ENCODE measurements at places on chromosomes 6 and 20.

DNA sequence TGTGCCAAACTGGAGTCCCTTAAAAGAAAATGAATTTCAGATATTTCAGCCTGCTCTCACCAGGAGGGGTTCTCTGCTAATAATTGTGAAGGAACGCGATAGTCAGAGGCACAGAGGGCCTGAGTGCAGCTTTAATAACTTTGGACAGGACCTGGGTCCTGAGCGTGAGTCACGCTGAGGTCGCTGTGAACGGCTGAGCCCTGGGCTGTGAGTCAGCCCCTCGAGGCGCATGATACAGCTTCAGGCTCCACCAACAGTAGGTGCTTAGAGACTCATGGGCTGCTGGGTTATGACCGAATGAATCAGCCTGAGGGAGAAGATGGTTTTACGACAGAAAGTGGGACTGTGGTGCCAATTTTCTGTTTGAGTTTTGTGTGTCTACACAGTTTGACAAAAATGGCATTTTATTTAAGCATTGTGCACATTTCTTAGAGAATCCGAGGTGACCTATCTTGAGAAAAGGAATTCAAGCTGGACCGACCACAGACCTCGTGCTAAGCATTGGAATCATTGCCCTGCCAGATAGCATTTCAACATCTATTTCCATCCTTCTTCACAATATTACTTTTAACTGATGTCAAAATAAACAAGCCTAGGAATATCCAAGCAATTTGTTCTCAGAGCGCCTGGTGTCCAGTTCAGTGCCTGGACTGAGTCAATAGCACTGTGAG is 183.0 kb downstream of the THBS2 start:
- DNase-seq = no peak

DNA sequence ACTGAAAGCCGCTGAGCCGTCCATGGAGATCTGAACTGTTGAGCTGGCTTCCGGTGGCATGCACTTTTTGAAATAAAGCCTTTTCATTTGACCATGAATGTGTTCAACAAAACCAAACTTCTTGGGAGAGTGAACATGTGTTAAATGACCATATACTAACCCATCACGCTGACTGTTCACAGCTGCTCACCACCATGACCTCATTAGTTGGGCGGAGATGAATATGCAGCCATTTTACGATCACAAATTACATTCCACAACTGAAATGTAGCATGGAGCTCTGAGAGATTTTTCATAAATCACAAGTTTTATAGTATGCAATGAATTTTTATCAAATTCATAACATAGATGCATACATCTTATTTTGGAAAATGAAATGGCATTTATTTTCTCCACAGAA is 4.2 kb downstream of the RAMACL start:
- no peak for DNase-seq

- no peak for DNase-seq
These were observed 103.2 kb upstream of the FOXP4 start for GRCh38 chr6:41442800-41443501.

DNA sequence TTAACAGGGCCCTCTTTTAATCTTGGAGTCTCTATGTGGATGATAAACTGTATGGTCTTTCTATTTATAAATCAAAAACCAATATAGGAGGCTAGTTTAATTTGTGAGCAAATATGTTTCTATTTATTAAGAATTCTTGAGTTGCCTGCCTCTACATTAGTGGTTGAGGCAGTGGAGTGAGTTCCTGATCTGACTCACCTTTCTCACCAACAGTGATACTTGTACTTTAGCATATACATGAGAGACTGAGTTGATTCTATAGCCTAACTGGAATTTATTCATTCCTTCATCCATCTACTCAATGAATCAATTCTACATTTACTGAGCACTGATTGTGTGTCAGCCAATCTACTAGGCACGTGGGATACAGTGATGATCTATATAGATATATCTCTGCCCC is 126.9 kb downstream of the TRMT11 start:
- no peak for DNase-seq

- DNase-seq = no peak
These were observed 40.8 kb upstream of the TMEM244 start for GRCh38 chr6:129901910-129902309.

GRCh38 chr6:15380351-15380750 is 134.5 kb downstream of the JARID2 start:
- no peak for DNase-seq

DNA sequence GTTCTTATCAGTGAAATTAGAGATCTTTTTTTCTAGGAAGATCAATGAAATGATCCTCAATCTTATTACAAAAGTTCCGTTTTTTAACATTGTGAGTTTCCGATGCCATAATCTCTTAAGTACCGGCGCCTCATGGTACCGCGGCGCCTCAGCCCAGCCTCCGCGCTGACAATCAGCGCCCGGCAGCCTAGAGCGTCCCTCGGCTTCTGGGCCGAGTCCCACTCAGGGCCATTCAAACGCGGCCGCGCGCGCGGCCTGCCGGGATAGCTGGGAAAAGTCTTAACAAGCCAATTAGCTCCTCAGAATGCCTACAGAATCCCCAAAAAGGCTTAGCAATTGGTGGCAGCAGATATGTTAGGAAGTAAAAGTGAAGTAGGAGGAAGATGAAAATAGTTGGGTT is 204.8 kb downstream of the ADGB start:
- DNase-seq = no peak

GRCh38 chr6:124371974-124372475 is 568.4 kb downstream of the NKAIN2 start:
- DNase-seq = no peak

DNA sequence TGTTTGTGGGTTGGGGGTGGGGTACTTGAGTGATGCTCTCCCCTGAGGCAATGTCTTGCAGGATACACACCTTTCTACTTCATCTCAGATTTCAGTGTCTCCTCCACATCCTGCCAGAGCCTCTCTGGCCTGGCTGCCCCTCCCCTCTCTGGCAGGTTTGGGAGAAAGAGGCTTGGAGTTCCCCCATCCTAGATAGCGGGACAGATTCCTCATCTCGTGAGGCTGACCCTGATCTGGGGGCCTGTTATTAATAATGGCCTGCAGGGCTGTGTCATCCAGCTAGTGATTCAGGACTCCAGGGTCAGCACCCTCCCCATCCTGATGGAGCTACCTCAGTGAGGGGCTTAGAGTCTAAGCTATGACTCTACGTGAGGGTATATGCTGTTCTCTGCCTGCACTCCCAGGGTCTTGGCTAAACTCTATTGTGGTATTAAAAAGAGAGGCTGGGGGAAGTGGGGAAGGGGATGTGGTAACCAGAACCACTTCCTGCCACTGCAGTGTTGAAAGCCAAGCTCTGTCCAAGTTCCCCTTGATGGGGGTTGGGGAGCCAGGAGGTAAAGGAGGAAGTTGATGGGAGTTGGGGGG is 3.7 kb upstream of the MMP9 start:
- no peak for DNase-seq

GRCh38 chr6:122604676-122605075 is 5.5 kb upstream of the PKIB start:
- no peak for DNase-seq

- DNase-seq = no peak
These were observed 374.1 kb downstream of the BCKDHB start for GRCh38 chr6:80480421-80481157.

DNA sequence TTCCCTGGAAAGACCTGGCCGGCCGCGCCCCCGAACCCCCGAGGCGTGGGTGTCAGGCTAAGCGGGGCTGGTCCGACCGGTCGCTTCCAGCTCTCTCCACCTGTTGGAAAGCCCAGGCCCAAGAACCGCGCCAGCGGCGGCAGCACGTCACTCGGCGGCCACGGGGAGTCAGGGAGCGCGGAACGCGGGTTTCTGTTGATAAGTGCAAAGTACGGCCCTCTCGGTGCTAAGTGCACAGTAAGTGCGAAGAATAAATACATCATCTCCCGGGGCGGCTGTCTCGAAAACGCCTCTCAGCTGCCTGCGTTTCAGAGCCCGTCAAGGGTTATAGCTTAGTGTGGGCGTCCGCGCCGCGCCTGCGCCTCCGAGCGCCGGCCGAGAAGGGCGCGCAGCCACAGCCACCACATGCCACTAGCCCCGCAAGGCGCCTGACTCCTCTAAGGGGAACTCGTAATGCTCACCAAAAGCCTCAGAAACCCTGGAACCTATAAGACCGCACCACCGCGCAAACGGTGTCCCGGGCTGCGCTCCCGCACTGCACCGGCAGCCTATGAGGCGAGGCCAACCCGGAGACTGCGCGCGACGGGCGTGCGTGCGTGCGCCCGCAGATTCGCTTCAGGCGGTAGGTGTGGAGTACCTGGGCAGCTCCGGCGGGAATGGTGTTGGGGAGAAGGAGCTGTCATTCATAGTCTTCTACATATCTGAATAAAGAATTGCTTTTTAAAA is 9.2 kb upstream of the TBX18 start:
- DNase-seq = no peak

DNA sequence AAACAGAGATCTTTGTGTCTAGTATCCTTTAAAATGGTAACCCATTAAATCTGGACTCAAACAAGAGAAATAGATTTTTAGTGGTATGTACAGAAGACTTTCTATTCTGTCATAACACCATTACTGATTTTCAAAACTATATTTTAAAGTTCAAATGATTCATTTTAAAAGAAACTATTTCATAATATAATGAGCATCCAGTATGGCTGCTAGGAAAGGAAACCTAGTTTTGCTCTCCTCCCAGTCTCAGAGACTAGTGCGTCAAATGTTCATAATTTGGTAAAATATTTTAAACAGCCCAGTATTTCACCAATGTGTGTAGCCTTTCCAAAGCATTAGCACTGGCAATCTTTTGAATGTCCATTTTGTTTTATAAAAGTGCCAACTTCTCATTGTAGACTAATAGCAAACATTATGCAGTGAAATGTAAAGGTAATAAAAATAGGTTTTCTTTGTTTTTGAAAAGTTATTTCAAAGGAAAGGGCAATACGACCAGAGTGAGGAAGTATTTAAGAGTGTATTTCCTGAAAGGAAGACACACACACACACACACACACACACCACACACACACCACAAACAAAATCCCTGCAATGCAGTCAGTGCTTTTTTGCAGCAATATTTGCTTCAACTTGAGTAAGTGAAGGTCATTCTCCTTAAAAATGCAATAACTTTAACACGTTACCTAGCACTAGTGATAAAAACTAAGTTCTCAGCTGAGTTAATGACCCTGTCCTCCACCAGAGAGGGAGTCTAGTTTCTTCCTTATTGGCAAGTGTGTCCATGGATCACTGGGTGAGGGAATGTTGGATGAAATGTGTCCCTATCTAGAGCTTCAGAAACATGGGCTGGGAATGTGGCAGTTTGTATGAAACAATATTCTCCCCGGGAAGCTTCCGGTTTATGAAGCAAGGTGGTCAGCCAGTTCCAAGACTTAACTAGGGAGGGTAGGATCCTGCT is 4.6 kb downstream of the PPP1R3G start:
- no peak for DNase-seq
